ENCODE measurements at places on chromosomes 7 and 10. TPM values are rescaled to one million over a fixed set of nuclear protein-coding genes. Genes with fewer than 3 reads are reported as not detected.

The ADAM12 gene
- 4.3 TPM for total RNA-seq

The ACSM6 gene
- not detected for total RNA-seq

The CUEDC2 gene
- total RNA-seq, result 61.8 TPM

The CDNF gene
- 1.3 TPM for total RNA-seq

The TRIL gene
- not detected for total RNA-seq

The DRGX gene
- 0.08 TPM for total RNA-seq

The HGF gene
- total RNA-seq, result 0.05 TPM

The IRF5 gene
- total RNA-seq, result 17.8 TPM

The SUFU gene
- total RNA-seq, result 7.9 TPM

The OR6B1 gene
- not detected for total RNA-seq

The CTAGE15 gene
- not detected for total RNA-seq

The SPDYE5 gene
- not detected for total RNA-seq

The NANOS1 gene
- 2.8 TPM for total RNA-seq

The AP5Z1 gene
- total RNA-seq, result 22.5 TPM

The EPO gene
- total RNA-seq, result not detected

The TACR2 gene
- total RNA-seq, result 0.10 TPM

The CPA2 gene
- 0.30 TPM for total RNA-seq

The WEE2 gene
- not detected for total RNA-seq

The CALU gene
- total RNA-seq, result 150 TPM

The CTAGE6 gene
- not detected for total RNA-seq

The OGDH gene
- total RNA-seq, result 29.9 TPM

The TMEM72 gene
- not detected for total RNA-seq

The INSYN2A gene
- 1.5 TPM for total RNA-seq

The ZFAND2A gene
- total RNA-seq, result 52.2 TPM

Data from A549 treated with Hydrocortisone at 1 μM for 4 hours (cell line).